ENCODE measurements at places on chromosomes 1 and 21.

DNA sequence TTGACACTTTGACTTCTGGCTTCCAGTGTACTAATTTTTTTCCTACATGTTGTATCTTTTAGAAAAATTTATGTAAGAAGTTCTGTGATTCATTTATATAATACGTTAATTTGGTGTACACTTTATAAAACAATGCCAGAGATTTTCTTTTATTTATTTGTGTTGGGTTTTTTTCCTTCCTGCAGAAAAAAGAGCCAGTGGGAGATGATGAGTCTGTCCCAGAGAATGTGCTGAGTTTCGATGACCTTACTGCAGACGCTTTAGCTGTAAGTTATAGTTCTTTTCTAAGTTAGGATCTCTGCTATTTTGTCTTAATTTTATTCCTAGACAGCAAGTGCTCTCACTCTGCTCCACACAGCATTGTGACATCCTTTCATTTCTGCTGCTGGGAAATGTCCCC, 14.4 kb downstream of the SARS1 start:
- no peak for DNase-seq

DNA sequence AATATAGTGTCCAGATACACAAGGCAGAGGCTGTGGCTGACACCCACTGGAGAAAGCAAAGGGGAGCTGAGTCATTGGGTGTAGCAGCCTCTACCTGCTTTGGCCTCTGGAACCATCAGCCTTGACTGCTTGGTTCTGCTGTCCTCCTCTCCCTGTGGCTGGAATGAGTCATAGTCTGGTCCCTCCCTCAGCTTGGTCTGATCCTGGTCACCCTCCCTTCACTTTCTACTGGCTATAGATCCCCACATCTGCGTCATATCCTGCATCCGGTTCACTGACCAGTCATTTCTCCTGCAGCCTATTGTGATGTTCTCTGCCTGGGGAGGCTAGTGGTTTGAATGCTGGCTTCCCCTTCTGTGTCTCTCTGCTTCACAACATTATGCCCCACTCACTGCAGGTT, 372.8 kb upstream of the DAB1 start:
- no peak for DNase-seq

DNA sequence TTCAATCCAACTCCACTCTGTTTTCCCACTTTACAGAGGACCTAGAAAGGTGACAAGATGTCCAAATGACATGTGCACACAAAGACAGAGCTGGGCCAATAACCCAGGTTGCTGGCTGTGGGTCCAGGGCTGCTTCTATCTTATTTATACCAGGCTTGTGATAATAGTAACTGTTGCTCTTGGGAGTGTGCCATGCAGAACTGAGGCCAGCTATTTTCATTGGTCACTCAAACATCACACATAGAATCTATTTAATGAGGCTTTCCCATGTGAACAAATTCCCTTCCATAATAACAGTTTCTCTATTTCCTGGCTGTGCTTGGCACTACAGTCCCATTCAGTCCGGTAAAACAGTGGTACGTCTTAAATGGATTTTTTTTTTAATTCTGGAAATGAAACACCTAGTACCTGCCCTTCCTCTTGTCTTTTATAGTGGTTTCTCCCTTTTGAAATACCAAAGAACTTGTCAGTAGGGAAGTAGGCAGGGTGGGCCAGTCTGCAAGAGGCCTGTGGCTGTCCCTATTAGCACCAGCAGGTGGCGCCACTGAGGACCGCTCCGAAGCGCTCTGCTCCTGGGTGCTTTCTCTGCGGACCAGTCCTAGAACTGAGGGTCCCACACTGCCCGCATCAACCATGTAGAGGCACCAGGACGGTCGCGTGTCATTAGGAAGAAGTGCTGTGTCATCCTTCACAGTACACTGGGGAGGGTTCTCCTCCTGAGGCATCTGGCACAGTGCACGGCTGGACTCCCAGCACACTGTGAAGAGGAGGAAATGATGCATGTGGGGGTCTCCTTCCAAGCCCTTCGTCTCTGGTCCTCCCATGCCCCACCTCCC, 52.1 kb downstream of the GPR161 start:
- DNase-seq, result no peak

GRCh38 chr1:156887734-156888133, 5.8 kb upstream of the PEAR1 start:
- DNase-seq, result no peak

GRCh38 chr1:22879445-22879844, 93.2 kb downstream of the LACTBL1 start:
- no peak for DNase-seq

GRCh38 chr1:75502776-75503175, 108.1 kb downstream of the SLC44A5 start:
- no peak for DNase-seq

GRCh38 chr1:187641907-187642306, 813.2 kb downstream of the PLA2G4A start:
- no peak for DNase-seq

DNA sequence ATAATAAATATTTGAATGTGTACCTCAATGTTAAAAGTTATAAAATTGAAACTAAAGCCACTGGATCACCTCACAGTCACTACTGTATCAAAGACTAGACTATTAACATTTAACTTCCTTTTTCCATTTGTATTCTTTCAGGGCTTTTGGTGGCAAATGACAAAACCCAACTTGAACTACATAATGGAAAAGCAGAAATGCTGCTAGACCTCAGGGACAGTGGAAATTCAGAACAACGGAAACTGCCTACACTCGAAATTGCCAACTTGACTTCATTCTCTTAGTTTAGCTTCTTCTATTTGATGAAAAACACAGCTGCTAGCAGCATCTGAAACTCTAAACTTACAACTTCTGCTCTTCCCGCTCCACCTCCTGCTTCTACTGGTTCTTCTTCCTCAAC, 34.9 kb upstream of the NTNG1 start:
- DNase-seq, result no peak

DNA sequence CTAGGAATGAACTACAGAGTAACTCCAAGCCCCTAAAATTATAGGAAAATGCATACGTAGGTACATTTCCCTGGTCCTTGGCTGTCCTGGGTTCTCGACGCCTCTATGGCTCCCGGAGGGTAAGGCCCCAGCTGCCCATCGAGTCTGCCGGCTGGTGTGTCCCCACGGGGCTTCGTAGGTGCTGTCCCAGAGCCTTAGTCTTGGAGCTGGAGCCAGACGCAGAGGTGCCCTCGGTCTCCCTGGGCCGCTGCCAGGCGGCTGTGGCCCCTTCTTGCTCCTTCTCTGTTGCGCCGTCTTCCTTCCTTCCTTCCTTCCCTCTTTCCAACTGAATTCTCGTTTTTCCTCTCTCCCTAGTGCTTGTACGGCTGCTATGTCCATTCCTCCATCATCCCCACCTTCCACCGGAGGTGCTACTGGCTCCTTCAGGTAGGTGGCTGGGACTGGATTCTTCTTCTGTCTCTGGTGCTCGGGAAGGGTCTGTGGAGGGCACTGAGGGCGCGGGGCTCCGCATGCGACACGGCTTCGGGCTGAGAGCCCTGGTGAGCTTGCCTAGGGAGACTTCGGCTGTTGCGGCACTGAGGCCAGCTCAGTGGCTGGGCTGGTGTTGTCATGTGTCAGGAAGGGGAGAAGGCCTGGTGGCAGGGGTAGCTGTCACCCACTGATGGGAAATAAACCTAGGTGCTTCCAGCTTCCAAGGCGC, 303.5 kb upstream of the VAMP3 start:
- no peak for DNase-seq

- DNase-seq, result no peak
These were observed 26.3 kb upstream of the PIGC start for GRCh38 chr1:172470149-172470548.

GRCh38 chr1:205226868-205227583, 720 bp upstream of the TMCC2 start:
- no peak for DNase-seq

- no peak for DNase-seq
These were observed 450.7 kb downstream of the PTPRC start for GRCh38 chr1:199089393-199090122.

- DNase-seq, result no peak
These were observed 4.1 kb downstream of the GRHL3 start for GRCh38 chr1:24323281-24323680.

GRCh38 chr1:53484705-53485477, 25.7 kb downstream of the DMRTB1 start:
- DNase-seq, result no peak

DNA sequence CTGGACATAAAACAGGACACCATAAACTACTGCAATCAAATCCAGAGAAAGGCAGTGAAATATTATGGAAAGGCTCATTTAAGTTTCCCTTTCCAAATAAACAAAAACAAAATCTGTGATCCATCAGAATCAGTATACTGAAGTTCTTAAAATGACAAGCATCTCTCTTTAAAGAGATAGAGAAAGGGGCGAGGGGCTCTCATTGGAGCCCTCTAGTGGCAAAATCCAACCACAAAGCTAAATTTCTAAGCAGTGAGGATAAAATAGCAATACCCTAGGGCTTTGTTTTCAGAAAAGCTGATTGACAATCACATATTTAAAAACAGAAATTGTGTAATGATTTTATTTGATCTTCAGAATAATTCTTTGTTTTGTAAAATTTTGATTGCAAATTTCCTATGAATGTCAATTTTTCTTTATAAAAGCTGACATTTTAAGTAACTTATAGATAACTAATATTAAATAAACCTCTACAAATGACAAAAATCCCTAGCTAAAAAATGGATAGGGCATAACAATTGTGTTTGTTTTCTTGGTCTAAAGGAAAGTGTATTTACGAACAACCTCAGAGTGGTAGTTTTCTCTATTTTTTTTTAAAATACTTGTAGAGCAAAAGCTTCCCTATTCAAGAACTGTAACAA, 138.2 kb downstream of the COL24A1 start:
- peak; percentile 23 for DNase-seq

- DNase-seq, result no peak
These were observed 15.4 kb upstream of the CD2 start for GRCh38 chr1:116738673-116739370.

- no peak for DNase-seq
These were observed 18.2 kb downstream of the C1orf87 start for GRCh38 chr1:60055336-60055735.

- no peak for DNase-seq
These were observed 1.7 kb downstream of the CSF1 start for GRCh38 chr1:109912214-109912861.

DNA sequence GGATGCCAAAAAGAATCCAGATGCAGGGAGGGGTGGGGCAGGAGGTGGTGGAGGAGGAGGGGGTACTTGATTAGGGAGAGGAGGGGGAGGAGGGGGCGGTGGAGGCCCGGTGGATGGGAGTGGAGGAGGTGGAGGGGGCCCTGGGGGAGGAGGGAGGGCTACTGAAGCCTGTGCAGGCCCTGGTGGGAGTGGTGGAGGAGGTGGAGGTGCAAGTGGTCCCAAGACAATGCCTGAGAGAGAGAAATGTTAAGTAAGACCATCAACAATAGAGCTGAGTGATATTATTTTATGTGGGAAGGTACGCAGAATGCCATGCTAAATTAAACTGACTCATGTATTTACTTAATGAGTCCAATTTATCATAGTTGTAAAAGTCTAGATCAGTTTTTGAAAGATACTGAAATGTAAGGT, 86.8 kb upstream of the LBR start:
- DNase-seq, result no peak

GRCh38 chr1:41917835-41918449, 780 bp downstream of the HIVEP3 start:
- peak; percentile 99 for DNase-seq

GRCh38 chr21:24899138-24899537, 708.1 kb downstream of the MRPL39 start:
- no peak for DNase-seq
